LoVo (cell line): ENCODE measurements at places on chromosomes 3 and 15.
A peak's percentile ranks its signal among the peaks of the same experiment; 100 is the strongest.

DNA sequence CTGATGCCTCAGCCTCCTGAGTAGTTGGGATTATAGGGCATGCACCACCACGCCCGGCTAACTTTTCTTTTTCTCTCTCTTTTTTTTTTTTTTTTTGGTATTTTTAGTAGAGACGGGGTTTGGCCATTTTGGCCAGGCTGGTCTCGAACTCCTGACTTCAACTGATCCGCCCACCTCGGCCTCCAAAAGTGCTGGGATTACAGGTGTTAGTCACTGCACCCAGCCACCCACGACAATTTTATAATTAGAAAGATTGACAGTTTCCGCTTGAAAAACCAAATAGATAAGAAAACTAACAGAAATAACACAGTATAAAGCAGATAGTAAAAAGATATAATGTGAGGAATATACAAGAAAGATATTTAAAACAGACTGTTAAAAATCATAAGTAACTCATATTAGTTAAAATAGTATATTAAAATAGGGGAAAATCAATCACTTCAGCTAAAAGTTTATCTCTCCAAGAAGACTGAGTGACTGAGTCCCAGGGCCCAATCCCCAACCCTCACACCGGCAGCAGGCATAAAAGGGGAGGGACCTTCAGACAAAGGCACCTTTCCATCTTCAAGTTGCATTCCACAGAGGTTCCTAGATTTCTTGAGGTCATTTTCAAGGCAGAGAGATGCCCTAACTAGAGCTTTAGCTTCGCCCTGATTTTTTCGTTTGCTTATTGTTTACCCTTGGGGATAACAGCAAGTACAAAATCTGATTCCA is 1.4 kb upstream of the WHAMM start:
- peak; percentile 22 for DNase-seq

DNA sequence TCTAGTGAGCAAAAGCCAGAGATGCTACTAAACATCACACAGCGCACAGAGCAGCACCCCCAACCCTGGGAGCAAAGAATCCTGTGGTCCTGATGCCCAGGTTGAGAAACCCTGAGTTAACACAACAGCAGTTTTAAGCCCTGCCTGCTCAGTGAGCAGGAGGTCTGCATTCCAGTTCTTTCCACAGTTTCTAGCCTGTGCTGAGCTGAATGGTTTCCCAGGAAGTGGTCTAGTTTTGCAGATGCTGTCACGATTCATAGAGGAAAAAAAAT is 171.1 kb upstream of the PROK2 start:
- no peak for DNase-seq

DNA sequence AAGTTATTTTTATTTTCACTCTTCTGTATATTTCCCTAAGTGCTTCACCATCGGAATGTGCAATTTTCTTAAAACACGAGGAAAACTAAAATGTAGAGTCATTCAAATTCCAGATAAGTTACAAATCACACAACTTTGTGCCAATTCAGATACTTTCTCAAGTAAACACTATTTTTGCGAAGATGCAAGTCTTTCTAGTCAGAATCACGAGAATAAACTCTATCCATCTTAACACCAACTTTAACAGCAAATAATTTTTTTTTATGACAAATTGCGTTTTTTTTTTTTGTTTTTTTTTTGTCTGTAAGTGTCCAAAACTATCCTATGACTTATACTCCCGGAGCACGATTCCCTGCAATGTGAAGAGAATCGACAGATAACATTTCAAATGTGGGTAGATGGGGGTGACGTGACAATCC is 1.3 kb downstream of the STAG1 start:
- DNase-seq: no peak

DNA sequence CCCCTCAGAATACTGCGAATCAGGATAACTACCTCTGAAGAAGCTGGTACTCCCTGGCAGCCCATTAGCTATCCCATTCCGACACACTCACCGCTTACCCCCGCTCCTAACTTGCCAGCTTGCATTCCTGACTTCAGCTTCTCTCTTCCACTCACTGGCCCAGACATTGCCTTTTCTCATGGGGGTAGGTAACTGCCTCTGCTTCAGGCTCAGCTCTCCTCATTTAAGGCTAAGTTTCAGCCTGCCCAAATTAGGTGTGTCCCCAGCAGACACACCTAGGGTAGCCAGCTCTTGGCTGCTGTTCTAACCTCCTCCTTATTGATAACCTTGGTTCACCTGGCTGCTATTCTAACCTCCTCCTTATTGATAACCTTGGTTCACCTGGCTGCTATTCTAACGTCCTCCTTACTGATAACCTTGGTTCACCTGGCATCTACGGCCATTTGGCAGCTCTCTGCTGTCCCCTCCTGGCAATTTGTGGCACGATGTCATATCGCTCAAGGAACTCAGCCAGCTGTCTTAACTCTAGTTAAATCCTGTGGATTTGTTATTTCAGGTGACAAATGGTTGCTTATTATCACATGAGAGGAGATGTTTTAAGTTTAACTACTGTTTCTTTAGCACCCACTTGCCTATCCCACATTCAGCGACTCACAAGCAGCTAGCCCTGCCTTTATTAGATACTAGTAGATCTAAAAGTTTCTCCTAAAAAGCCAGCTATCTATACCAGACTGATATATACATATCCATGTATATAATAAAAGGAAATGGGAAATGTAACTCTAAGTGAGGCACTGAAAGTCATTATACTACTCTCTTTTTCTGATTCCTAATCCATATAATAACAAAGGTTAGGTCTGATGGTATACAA is 106.5 kb upstream of the ACP3 start:
- DNase-seq: peak; percentile 12

DNA sequence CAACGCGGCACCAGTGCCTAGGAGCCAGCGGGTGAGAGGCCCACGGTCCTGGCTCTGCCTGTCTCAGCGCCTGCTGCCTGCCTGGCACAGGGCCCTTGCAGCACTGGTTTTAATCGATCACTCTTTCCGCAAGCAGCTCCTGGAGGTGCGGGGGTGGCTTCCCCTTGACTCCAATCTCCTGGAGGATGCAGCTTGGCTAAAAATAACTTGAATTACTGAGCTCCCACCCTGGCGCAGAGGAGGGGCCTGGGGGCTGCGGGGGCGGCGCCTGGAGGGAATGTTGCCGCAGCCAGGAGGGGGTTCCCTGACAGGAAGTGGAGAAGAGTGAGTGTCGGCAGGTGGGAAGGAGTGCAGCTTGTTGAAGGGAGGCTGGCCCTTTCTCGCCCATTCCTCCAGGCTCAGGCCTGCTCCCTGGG is 9.9 kb upstream of the RPL29 start:
- DNase-seq: no peak

DNA sequence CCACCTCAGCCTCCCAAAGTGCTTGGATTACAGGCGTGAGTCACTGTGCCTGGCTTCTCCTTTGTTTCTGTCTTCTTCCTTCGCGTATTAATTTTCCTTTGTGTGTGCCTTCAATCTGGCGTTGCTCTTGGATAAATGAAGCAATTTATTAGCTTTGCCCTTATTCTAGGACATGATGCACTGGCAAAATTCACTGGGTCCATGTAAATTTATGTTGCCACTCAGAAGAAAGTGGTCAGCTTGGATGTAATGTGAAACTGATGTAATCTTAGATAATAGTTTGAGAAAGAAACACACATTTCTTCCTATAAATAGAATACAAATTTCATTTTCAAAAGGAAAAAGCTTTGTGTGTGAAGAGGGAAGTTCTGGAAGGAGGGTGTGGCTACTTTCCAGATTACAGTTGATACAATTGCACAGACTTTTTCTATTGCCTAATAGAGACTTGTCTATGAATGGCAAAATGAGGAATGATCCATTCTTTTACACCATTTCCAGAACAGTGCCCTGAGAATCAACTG is 23.3 kb upstream of the ATP1B3 start:
- no peak for DNase-seq

DNA sequence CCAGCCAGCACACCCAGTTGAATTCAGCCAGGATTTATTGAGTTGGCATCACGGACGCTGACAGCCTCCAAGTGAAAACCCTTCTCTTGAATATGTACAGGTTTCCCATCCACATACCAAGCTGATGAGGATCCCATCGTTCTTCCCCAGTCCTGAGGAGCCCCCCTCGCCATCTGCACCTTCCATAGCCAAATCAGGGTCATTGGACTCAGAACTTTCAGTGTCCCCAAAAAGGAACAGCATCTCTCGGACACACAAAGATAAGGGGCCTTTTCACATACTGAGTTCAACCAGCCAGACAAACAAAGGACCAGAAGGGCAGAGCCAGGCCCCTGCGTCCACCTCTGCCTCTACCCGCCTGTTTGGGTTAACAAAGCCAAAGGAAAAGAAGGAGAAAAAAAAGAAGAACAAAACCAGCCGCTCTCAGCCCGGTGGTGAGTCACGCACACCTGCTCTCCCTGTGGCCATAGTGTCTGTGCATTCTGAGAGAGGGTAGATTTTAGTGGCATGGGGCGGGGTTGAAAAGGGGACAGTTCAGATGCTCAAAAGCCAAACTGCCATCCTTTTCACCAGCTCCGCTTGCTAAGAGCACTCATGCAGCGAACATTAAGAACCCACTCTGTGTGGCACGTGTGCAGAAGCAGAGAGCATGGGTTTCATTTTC is 51.2 kb downstream of the KLHL25 start:
- no peak for DNase-seq

DNA sequence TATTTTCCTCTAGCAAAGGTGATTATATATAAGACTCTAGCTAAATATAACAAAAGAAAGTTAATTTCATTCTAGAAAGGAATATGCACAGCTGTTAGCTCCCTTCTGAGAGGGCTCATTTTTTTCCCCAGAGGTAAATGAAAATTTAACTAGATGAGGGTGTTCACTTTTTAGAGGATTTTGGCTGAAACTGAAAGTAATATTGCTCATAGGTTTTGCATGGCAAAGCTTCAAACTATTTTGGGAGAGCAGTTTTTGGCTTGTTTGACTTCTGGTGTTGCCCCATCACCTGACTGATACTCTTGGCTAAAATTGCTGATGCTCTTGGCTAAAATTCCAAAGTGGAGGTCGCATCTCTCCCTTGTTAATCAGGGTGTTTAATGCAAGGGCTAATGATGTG is 311.9 kb downstream of the EDEM1 start:
- no peak for DNase-seq

DNA sequence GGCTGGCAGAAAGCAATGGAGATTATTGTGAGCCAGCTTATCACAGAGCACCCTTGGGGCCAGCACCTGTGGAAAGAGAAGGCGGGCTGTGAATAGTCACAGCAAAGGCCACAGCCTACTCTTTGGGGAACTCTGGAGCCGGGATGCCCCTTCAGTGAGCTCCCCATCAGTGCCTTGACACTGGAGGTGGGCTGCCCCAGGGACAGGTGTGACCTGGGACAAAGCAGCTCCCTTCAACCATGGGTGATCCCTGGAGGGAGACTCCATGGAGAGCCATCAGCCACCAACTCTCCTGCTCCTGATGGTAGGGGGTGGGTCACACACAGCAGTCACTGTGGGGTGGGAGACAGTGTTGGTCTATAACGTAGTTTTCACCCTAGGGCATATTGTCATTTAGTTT is 5.8 kb downstream of the TTC21A start:
- DNase-seq: no peak

- DNase-seq: no peak
Observed at GRCh38 chr3:172224560-172225214, 185.3 kb downstream of the FNDC3B start.

- DNase-seq: no peak
Observed at GRCh38 chr3:138688871-138689299, 80.3 kb downstream of the FAIM start.

DNA sequence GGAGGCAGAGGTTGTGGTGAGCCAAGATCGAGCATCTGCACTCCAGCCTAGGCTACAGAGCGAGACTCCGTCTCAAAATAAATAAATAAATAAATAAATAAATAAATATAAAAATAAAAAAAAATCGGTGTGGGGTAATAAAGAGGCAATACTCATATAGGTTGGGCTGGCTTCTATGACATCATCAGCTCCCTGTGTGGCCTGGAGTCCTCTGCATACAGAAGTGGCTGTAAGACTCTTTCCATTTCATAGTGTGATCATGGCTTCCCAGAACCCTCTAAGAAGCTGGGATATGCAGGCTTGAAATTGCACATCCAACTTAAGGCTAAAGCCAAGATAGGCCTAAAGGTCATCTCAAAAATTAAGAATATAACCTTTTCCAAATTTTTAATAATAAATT is 101.6 kb downstream of the ZIC4 start:
- no peak for DNase-seq

DNA sequence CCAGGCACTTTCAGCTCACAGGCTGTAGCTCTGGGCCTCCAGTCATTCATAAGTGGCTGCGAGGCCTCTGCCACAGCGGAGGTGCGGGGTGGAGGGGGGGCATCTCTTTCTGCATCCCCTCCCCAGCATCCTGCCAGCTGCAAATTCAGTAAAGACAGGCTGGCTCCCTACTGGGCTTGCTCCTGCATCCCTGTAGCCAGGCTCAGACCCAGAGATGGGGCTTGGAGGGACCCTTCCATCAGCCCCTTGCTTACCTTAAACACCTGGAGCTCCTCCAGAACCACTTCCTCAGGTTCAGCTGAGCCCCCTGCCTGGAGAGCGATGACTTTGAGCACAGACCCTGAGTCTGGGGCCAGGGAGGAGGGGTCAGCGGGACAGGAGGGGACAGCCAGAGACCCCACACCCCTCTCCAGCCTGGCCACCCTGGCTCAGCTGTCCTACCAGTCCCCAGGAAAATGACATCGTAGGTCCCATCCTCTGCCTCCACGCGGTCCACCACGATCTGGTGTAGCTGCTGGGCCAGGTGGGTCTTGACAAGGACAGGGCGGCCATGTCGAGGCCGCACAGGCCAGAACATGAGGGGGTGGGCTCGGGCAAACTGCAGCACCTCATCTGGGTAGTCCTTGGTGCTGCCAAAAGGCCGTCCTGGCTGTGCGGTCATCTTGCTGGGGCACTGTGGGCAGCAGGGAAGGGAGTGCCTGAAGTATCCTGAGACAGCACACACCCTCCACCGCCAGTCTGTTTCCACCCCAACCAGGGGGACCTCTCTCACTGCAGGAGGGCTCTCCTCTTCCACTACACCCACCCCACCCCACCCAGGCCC is 5.3 kb downstream of the SEMA3G start:
- no peak for DNase-seq

GRCh38 chr3:468172-468571 is 271.6 kb downstream of the CHL1 start:
- DNase-seq: no peak
